Stimulated activated CD8-positive, alpha-beta memory T cell treated with anti-CD3 and anti-CD28 coated beads, Interleukin-7, amount 100 ng/mL, for 1 hour (primary cell): ENCODE measurements at places on chromosomes 11 and 22.

DNA sequence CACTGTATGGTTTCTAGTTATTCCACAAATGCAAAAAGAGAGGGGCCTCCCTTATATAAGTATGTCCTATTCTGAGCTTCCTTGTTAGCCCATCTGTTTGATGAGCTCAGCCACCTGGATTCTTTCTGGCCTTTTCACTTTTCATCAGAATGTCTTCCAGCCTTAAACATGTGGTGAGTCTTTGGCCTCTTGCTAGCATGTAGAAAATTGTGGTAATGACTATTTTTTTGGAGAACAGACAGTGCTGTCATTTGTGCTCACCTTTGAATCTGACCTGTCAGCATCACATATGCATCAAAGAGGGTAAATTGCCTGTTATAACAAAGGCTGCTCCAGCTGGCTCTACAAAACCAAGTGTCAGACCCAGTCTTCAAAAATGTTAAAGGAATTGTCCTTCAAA, 558.7 kb downstream of the RAB38 start:
- DNase-seq: no peak

DNA sequence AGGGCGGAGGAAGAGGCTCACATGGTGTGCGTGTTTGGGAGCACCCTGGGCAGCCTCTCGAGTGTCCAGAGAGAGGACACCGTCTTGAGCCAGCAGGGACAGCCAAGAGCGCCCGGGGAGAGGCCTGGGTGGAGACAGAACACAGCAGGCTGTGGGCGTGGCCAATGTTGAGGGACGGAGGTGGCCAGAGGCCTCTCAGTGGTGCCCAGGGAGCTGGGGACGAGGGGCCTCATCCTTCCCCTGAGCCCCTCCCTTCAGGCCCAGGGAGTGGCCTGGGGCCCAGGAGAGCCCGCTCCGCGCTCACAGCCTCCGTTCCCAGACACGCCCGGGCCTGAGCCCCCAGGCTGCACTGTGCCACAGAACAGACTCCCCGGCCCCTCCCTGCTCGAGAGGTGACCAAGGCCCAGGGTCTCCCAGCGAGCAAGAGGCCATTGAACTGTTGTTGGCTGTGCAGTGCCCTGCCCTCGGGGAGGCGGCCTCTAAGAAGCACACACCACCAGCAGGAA, 48.4 kb downstream of the CDKN1C start:
- no peak for DNase-seq

- no peak for DNase-seq
Measured at GRCh38 chr11:1471736-1472135, 14.8 kb downstream of the MOB2 start.

GRCh38 chr11:119016216-119017009, 1.7 kb downstream of the RPS25 start:
- DNase-seq: no peak

GRCh38 chr11:72724851-72725723, 27.1 kb downstream of the ARAP1 start:
- peak; percentile 60 for DNase-seq

- no peak for DNase-seq
Measured at GRCh38 chr11:66950112-66950535, 8.1 kb downstream of the PC start.

- no peak for DNase-seq
Measured at GRCh38 chr22:21939461-21939913, 13.2 kb downstream of the PPM1F start.

GRCh38 chr11:75766443-75767227, 1.9 kb upstream of the DGAT2 start:
- no peak for DNase-seq

- no peak for DNase-seq
Measured at GRCh38 chr11:66844496-66845142, 1.4 kb downstream of the RCE1 start.

DNA sequence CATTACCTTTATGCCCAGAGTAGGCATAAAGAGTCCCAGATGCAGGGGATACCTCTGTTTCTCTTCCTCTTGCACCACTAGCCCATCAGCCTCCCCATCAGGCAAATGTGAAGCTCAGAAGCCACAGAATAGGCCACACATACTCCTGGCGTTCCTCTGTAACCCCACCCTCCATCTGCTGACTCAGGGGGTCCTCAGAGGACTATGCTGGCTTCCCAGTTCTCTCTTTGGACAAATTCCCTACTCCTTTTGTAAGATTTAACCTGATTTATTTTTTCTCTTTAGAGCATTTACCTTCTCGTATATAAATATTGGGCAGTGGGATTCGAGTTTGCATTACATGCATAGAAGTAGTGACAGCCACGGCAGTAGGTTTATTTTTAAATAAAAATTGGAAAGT, 262.3 kb upstream of the CADM1 start:
- no peak for DNase-seq

- no peak for DNase-seq
Measured at GRCh38 chr11:117300283-117300663, 9.1 kb downstream of the BACE1-AS start.

DNA sequence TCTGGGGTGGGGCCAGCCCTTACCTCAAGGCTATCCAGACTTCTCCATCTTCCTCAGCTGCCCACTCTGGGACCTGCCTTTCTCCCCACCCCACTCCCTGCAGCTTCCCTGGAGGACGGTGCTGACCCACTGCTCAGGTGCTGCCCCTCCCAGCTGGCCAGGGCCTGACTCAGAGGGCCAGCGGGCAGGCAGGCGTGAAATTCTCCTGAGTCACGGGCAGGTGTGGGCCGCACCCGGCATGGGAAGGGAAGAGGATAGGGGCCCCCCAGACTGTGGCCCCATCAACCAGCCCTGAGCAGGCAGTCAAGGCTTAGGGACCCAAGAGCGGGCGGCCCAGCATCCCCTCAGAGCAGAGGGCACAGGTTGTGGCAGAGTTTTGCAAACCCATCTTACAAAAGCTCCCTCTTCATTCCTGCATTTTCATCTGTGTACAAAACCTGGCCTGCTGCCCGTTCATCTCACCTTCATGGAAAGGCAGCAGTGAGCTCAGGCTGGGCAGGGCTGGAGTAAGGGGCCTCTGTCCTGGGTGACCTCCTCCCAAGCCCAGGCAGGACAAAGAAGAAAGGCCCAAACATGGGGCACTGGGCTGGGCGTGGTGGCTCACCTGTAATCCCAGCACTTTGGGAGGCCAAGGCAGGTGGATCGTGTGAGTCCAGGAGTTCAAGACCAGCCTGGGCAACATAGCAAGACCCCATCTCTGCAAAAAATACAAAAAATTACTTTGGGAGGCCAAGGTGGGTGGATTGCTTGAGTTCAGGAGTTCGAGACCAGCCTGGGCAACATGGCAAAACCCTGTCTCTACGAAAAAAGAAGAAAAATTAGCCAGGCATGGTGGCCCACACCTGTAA, 6.1 kb downstream of the RHOD start:
- no peak for DNase-seq

DNA sequence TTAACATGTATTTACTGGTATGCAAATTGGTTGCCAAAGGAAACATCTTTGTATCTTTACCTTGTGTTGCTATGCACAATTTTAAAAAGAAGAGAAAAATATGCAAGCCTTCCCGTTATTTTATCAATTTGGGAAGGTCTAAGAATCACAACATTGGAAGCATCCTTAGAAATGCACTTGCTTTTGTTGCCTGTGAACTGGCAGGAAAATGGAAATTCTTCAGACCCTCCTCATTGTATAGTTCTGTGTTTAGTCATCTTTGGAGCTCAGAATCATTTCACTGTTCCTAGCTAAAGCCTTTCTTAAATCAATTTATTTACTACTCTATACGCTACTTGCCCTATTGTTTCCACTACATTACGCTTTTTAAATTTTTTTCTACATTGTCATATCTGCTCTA, 574.5 kb downstream of the DLG2 start:
- DNase-seq: no peak

- DNase-seq: no peak
Measured at GRCh38 chr11:117595440-117595839, 201.6 kb downstream of the DSCAML1 start.

DNA sequence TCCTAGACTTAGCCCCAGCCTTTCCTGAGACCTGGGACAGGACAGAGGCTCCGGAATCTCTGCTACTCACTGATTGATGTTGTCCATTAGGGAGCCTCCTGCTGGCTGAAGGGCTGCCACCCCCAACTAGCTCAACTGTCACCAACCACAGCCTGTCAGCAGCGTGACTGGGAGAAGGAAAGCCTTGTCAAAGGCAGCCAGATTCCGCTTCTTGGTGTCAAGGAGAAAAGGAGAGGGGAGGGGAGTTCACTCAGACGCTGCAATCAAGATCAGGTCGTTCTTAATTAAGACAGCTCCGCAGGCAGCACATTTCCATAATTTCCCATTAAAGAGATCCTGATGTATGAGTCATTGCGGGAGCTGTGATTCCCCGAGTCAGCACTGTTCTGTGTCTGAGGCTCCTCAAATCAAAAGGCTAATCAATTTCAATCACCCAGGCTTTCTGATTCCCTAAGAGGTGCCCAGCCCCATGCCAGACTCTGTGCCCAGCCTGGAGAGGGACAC, 152.8 kb upstream of the ZBED5 start:
- DNase-seq: no peak

DNA sequence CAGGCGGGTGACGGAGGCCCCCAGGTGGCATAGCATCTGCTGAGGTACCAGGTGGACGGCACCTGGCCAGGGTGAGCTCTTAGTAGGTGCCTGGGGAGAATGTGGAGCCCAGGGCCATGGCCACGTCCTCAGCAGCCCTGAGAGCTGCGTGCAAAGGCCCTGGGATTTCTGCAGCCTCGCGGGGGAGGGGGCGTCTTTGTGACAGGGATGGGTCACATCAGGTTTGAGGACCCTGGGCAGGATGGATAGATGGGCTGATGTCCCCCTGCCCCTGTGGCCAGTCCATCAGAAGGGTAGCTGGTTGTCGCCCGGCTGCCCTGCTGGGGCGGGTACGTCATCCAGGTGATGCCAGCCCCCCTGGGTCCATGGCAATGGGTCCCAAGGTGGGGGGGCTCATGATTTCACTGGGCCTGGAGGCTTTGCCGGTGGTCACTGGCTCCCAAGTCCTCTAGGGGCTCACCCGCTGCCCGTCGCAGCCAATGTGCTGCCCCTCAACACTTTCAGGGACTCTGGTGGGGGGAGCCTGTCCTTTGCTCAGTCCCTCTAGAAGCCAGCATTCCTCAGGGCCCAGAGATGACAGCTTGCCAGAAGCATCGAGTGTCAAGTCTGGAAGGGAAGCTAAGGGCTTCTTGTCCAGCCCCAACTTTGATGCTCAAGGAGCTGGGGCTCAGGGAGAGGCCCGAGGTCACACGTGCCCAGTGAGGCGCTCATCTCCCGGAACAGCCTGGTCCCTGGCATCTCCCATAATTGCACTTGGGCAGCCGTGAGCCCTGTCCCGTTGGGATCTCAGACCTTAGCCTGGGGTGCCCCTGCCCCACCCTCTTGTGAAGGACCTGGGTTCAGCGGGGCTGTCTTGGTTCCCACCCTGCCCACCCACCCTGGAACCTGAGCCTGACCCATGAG, 777 bp downstream of the TBX10 start:
- no peak for DNase-seq

DNA sequence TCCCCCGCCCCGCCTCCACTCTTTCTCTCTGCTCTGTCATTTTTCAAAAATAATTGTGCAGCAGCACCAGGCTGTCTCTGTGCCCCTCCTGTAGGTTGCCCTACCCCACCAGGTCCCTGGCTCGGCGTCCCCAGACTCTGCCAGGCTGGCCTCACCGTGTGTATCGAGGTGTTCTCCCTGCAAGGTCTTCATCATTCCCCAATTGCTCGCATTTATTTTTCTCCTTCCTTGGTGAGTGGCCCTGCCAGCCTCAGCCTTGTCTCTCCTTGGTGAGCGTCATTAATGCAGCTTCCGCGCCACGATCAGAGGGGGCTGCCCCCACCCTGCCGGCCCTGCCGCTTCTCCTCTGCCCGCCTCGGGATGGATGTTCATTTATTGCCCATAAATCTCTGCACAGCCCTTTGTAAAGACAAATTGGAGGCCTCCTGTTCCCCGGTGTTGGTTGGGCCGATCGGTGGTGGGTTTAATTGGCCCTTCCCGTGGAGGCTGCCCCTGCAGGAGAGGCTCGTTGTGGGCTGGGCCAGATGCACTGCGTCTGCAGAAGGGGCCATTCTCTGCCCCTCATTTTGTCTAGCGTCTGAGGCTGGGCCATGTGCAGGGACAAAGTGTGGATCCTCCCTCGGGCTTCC, 33.2 kb downstream of the RTN4R start:
- no peak for DNase-seq

DNA sequence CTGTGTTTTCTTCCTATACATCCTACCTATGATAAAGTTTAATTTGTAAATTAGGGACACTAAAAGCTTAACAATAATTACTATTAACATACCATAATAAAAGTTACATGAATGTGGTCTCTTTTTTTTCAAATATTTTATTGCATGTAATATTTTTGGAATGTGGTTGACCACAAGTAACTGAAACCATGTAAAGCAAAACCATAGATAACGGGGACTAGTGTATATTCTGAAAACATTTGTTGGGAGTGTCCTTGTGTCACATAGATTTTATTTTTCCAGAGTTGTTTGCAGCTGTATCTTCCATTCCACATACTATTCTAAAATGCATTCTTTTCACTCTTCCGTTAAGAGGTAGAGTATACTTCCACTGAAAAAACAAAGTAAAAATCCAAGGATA, 200.4 kb downstream of the KIF18A start:
- no peak for DNase-seq

DNA sequence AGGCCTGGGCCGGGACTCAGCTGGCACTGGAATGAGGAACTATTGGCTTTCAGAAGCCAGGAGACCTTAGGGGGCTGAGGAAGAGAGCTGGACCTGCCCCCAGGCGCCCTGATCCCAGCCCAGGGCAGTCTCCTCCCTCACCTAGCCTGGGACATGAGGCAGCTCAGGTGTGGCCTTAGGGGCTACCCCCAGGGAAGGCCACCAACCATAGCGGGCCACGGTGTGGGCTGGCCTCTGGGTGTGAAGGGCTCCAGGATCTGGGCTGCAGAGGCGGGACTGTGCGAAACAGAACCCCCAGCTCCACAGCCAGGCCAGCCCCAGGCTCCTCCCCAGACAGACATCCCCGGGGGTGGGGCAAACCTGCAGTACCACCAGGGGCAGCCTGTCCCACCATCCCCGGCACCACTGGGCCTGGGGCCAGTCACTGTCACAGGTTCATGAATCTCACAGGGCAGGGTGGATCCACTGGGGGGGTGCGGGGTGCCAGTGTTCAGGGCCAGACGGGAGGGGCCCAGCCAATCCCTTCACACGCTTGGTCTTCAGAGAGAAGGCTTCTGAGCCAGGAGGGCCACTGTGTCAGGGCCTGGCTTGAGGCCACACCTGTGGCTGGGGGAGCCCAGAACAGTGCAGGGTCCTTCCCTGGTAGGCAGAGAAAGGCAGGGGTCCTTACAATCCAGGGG, 3.5 kb downstream of the PLXNB2 start:
- no peak for DNase-seq

DNA sequence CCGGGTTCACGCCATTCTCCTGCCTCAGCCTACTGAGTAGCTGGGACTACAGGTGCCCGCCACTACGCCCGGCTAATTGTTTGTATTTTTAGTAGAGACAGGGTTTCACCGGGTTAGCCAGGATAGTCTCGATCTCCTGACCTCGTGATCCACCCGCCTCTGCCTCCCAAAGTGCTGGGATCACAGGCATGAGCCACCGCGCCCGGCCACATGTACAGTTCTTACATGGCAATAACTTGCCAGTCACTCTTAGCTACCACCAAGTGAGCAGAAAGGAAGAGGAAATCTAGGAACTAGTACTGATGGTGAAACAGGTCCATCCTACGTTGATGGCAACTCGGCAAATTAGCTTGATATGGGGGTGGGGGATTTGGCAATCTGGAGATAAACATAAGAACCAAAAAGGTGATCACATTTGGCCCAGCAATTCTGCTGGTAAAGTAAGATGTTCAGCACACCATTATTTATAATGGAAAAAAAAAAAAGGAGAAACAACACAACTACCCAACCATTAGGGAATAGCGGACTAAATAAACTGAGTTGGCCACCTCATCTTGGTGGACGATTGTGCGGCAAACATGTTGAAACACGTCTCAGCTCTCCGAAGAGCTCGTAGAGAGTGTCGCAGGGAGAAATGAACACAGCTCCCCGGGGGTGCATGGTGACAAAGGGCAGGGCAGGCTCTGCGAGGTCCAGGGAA, 5.3 kb downstream of the NLRP6 start:
- no peak for DNase-seq
